ENCODE measurements at places on chromosomes 5 and 9. TPM values are rescaled to one million over a fixed set of nuclear protein-coding genes. Genes with fewer than 3 reads are reported as not detected.

The CDC20B gene
- not detected for polyA plus RNA-seq

The MARCHF11 gene
- polyA plus RNA-seq = not detected

DNA sequence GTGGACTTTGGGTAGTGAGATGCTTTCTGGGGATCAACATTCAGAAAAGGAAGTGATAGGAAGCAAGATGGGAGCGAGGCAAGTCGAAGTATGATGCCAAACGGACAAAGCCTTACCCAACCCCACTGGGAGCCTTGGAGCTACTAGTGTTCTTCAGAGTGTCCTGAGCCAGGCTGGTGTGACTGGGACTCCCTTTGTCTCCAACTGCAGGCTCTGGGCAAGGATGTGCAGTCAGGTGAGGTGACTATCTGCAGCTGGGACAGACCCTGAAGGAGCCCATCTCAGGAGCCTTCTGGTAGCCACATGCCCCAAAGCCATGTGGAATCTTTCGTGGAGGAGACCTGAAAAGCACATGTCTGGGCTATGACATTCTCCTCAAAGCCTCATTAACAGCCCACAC, 360.6 kb downstream of the MTRR start:
- no peak for DNase-seq

DNA sequence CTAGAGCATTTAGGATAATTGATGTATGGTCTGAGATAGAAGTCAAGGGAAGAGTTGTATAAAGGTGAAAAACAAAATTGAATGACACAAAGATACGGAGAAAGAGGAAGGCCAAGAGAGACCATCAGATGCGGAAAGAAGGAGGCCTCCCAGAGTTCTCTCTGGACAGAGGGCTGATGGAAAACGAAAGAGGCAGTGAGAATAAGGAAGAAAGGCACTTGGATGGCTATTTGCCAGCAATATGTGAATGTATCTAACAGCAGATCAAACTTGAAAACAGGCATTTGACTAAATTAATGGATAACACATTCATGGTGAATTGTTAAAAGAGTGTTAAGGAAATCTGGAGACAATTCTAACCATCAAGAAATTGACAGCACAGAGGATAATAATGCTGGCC, 2.4 kb upstream of the DOCK8 start:
- no peak for DNase-seq

GRCh38 chr9:35650341-35651158, at the start of gene SIT1:
Gene SIT1 (minus strand): TSS chr9:35650931. CDS start chr9:35650853, 78 bp downstream.
- DNase-seq = peak; percentile 59

- DNase-seq = no peak
These were observed 371.4 kb upstream of the TLE4 start for GRCh38 chr9:79200336-79200735.

DNA sequence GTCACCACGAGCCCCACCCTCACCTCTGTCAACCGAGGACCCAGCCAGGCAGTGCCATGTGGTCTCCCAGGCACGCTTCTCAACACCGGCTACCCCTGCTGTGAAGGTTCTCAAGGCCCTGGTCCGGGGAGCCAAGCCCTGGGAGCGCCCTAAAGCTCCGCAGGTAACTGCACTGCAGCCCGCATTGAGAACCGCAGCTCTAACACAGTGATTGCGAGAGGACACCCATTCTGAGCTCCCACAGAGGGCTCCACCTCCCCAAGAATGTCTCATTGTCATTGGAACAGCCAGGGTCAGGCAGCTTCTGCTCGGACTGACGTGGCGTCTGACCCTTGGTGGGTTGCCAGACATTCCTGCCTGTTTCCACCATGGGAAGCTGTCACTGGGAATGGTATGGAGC, 88.3 kb downstream of the ANKRD33B start:
- DNase-seq = no peak

The LEAP2 gene
- polyA plus RNA-seq = 0.93 TPM

- no peak for DNase-seq
These were observed 21.1 kb downstream of the FAT2 start for GRCh38 chr5:151570058-151570457.

- DNase-seq = no peak
These were observed 64.8 kb downstream of the SMIM23 start for GRCh38 chr5:171850324-171850947.

DNA sequence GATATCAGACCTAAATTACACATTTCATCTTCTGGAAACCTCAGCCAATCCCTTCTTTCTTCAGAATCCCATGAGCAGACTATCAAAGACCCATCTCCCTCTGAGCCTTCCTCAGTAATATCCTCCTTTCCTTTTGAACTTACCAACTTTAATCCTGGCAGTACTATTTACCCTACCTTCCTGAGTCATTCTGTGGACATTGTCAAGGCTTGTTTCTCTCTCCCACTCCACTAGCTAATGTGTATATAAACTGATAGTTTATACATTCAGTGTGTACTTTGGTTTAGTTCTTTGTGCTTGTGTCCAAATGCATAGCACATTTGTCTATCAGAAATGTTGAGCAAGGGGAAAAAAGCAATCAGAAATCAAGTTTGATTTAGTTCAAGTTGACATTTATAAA, 568.3 kb downstream of the CSNK1G3 start:
- no peak for DNase-seq

The TLX3 gene
- not detected for polyA plus RNA-seq

GRCh38 chr5:31992377-31992776, 181.7 kb downstream of the GOLPH3 start:
- DNase-seq = no peak

DNA sequence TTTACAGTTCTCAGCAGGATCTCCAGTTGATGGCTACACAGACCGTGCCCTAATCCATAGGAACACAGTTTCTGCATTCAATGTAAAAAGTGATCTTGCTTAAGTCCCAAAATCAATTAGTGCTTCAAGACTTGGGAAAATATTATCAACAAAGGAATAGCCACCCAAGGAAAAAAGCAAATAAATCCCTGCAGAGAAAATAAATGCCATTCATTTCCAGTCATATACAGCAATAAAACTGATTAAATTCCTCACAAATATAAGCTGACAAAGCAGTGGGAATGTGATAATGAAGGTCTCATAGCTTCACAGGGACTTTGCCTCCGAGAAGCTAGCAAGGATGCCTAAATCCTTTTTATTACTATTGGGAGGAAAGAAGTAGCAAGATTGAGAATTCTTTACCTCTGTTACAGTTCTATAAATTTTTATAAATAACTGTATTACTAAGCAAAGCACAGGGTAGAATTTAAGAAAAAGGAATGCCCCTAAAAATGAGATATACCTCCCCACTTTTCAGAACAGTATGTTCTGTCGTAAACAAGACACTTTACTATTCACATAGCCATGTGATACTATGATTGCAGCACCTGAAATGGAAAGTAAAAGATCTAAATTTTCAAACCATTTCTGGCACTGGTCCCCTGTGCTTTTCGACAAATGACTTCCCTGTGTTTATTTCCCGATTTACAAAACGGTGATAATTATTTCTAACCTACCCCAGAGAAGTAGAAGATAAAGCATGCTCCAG, 59.8 kb downstream of the ARSB start:
- DNase-seq = no peak

The GPR21 gene
- not detected for polyA plus RNA-seq

DNA sequence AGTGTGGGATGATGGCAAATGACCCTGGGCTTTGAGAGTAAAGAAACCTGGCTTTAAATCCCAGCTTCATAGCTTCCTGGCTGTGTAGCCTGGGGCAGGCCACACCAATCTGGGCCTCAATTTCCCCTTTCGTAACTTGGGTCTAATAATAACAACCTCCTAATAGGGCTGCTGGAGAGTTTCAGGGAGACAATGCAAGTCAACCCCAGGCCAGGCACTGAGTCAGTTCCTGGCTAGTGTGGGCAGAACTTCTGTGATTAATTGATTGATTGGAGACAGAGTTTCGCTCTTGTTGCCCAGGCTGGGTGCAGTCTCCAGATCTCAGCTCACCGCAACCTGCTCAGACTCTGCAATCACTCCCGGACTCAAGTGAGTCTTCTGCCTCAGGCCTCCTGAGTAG, 3.3 kb upstream of the SH2D3C start:
- DNase-seq = no peak

DNA sequence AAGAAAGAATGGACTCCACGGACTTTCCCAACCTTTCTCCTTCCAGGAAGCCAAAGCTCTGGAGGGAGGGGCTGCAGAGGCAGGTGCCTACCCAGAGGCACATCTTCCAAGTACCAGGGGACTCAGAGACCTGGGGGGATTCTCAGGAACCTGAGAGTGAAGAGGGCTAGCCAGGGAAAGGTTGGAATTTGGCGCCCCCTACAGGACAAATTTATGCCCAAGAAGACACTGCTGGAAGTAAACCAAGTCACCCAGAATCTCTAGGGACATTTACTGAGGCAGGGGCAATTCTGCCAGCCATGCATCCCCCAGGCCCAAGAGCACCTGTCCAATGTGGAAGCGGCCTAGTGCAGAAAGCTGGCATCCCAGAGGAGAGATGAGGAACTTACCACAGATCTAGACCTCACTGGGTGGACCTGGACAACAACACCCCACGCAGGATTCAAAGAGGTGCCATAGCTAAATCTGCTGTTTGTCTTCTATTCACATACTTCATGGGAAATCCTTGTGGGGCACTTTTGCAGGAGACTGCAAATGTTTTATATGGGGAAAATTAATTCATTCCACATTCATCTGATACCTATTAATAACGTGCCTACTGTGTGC, 25.9 kb upstream of the IDNK start:
- DNase-seq = no peak

Measured in CD8-positive, alpha-beta memory T cell (primary cell).